Lung (tissue), 17 donors: ENCODE measurements at places on chromosomes 12 and 14. TPM values are rescaled to one million over a fixed set of nuclear protein-coding genes. Genes with fewer than 3 reads are reported as not detected.

The NGB gene
- not detected for polyA plus RNA-seq

GRCh38 chr14:77989441-77989991 is 180.7 kb upstream of the NRXN3 start:
- peak; percentile 9 for DNase-seq

GRCh38 chr14:69548566-69548965 is 26.1 kb downstream of the CCDC177 start:
- DNase-seq = no peak

The PHC1 gene
- 17.4 TPM for polyA plus RNA-seq

- no peak for DNase-seq
Measured at GRCh38 chr14:54702014-54702491, 135.1 kb downstream of the SAMD4A start.

GRCh38 chr14:99436247-99437180 is 44.1 kb downstream of the SETD3 start:
- DNase-seq = no peak

The IRAK4 gene
- 17.1 TPM for polyA plus RNA-seq

The CMA1 gene
- polyA plus RNA-seq = not detected

- no peak for DNase-seq
Measured at GRCh38 chr12:130746546-130746945, 30.4 kb upstream of the RIMBP2 start.

DNA sequence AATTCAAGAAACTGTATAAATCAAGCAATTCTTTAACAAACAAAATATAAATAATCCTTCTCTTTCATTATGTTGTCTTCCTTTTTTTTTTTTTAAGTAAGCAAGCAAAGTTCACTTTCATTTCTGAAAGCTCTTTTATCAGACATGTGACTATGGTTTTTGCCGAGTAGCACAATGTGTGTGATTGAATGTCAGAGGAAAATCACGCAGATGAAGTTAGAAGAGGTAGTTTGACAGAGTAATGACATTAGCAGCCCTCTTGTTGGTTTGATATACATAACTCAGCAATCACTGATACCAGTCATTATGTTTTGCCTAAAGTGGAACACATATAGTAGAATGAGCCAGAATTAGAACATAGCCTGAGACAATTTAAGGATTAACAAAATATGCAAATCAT is 19.0 kb downstream of the ALX1 start:
- no peak for DNase-seq

DNA sequence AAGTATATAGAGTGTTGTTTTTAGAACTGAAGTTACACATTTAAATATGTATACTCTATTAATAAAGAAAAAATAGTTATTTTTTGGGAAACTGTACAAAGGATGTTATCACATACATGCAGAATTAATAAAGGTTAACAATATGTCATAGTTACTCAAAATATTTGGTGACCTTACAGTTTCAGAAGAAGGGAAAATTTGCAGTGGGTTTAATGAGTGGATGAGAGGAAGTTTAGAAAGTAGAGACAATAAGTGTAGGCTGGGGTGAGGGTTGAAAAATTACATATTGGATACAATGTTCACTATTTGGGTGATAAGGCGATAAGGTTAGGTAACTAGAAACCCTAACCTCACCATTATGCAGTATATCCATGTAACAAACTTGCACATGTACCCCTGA is 13.5 kb downstream of the WNK1 start:
- no peak for DNase-seq

The DLK1 gene
- not detected for polyA plus RNA-seq

- no peak for DNase-seq
Measured at GRCh38 chr12:93008044-93008778, 79.1 kb upstream of the EEA1 start.

- no peak for DNase-seq
Measured at GRCh38 chr14:63290741-63291430, 27.8 kb downstream of the GPHB5 start.

The LARP4 gene
- 10.9 TPM for polyA plus RNA-seq

- no peak for DNase-seq
Measured at GRCh38 chr14:100419856-100420255, 96.7 kb downstream of the SLC25A47 start.

- DNase-seq = peak; percentile 45
Measured at GRCh38 chr12:51390891-51391282, 319 bp downstream of the GALNT6 start.

- DNase-seq = no peak
Measured at GRCh38 chr12:74722709-74723108, 185.1 kb downstream of the ATXN7L3B start.

GRCh38 chr14:102819747-102820330 is 42.6 kb downstream of the TRAF3 start:
- DNase-seq = peak; percentile 53

- DNase-seq = no peak
Measured at GRCh38 chr12:102958830-102959176, 1.3 kb downstream of the ASCL1 start.

The WSCD2 gene
- 0.08 TPM for polyA plus RNA-seq

- DNase-seq = no peak
Measured at GRCh38 chr12:90027041-90027440, 318.4 kb upstream of the ATP2B1 start.

The IFNG-AS1 gene
- not detected for polyA plus RNA-seq

DNA sequence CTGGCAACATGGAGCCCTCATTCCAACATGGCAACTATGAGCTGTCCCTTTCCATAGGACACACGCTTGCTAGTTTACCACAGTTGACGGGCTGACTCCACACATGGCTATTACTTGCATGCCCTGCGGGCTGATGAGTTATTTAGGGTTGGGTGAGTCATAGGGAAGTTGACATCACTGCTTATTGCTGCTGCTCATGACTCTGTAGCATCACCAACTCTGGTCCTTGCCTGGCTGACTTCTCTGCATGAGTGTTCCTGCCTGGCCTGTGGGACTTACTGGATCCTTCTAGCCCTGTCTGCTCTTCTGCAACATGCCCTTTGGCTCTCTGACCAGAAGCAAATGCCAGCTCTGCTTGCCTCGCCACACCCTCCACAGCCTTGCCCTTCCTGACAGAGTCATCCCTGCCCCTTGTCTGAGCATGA is 199.5 kb downstream of the ANO6 start:
- no peak for DNase-seq

DNA sequence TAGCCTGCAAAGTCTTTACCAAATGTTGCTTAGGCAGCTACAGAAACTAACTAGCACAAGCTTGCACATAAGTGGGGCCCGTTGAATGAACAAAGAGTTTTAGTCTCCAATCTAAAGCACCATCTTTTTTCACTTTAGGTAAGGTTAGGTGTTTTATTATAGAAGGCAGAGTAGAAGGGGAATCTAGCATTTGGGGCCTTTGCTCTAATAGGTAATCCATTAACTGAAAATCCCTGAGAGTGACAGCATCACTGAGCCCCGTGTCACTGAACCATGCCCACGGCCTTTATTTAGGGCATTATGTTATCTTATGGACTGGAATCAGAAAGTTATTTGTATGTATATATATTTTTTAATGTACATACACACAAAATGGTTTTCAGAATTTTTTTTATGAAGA is 25.1 kb downstream of the CPNE8 start:
- DNase-seq = no peak

The MYF5 gene
- not detected for polyA plus RNA-seq

The HNF1A gene
- polyA plus RNA-seq = 0.08 TPM

- no peak for DNase-seq
Measured at GRCh38 chr14:68775614-68776126, 17.2 kb downstream of the ZFP36L1 start.

The C1R gene
- polyA plus RNA-seq = 452 TPM

- no peak for DNase-seq
Measured at GRCh38 chr14:54450535-54450934, 9.4 kb upstream of the CNIH1 start.

DNA sequence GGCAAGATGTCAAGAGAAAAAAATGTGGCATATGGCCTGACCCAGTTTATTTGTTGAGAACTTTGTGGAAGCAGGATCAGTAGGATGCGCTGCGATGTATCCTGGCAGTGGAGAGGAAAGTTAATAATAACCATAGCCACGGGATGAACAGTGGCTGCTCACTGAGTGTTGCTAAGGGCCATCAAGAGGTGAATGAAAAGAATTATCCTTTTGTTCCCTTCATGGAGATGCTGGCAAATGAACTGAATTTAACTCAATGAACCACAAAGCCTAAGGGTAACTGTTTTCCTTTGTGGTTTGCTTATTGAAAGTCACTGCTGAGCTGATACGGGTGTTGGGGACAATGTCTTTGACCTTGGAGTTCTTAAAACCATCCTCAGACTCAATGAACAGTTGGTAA is 476.5 kb downstream of the APAF1 start:
- no peak for DNase-seq

DNA sequence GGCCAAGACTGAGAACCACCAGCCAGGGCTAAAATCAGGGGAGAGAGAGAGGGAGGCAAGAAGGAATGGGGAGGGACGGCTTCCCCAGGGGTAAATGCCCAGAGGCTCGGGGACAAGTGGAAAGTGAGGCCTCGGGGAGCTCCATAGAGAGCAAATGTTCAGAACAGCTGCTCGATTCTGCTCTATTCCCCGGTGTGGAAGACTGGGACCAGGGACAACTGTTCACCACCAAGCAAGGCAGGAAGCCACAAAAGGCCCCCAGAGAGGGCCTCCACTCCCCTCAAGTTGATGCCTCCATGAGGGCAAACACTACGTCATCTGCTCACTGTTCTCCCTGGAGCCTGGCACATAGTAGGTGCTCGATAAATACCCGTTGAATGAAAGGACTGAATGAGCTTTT is 53.5 kb downstream of the IRF2BPL start:
- no peak for DNase-seq

The FGF23 gene
- not detected for polyA plus RNA-seq

The PPP1R36 gene
- 1.2 TPM for polyA plus RNA-seq

The VWF gene
- 65.6 TPM for polyA plus RNA-seq

The RIC8B gene
- polyA plus RNA-seq = 3.3 TPM

- no peak for DNase-seq
Measured at GRCh38 chr12:8589679-8590078, 23.0 kb downstream of the AICDA start.

DNA sequence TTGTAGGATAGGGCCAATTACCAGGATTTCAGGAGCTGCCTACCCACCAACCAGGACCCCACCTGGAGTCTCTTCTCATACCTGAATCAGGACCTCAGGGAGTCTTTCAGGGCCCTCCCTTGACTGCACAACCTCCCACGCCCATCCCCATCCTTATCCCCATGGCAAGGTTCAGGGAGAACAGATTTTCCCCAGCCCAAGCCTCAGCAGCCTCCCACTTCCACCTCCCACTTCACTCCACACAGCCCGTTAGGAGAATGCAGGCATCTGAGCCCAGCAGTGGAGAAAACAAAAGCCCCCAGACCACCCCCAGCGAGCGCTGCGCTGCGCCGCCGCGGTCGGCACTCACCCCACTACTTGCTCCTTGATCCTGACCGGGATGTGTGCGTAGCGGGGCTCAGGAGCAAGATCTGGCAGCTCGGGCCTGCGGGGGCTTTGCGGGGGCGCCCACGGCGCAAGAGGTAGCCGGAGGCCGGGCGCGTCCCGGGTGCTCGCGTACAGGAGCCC is 1.4 kb downstream of the B4GALNT1 start:
- no peak for DNase-seq

The FBLN5 gene
- 43.1 TPM for polyA plus RNA-seq

GRCh38 chr14:31660191-31660590 is 99.0 kb downstream of the NUBPL start:
- no peak for DNase-seq

DNA sequence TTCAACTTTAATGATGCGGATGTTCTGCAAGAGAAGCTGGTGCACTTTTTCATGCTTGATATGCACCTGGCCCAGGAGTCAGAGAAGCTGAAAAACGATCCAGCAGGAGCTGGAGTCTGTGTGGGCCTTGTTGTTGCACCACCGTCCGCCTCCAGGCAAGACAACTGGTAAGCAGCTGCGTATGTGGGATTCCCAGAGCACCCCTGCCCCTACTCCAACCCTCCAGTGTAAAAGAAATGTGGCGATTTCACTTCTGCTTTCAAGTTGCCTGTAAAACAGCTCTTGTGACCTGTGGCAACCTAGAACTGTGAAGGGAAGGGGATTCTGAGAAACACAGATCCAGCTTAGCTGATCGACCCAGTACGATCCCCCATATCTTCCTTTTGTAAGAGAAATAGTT is 154.1 kb upstream of the PELI2 start:
- DNase-seq = no peak

DNA sequence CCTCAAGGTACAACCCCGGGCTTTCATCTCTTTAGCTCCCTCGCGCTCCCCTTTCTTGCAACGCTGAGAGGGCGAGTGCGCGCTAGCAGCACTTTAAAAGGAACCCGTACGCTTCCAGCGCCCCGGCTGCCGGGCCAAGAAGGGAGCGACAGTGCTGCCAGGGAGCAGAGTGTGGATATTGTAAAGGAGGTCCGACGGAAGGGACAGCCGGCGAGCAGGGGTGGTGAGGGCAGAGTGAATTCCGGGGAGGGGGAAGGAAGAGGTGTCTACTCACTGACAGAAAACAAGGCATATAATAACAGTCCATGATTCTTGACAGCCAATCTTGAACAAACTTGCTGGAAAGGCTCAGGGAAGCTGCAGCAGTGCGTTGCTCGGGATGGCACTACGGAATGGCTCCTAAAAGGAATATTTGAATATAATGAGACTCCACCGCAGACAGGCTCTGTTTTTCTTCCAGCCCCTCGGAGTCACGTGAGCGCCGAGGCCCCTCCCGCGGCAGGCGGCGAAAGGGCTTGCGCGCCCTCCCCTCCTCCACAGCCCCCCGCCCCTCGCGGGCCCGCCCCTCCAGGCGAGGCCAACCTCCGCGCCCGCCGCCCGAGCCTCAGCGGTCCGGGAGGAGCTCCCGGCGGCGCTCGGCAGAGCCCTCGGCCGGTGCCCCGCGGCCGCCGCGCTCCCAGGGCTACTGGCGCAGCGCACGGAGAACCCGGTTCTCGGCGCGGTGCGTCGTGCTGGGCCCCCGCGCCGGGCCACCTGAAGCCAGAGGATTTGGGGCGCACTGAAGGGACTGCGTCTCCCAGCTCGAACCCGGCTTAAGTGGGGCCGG is 3.4 kb downstream of the BMP4 start:
- DNase-seq = peak; percentile 96

The DRAM1 gene
- 64.5 TPM for polyA plus RNA-seq

The HOXC10 gene
- not detected for polyA plus RNA-seq

The TRMT61A gene
- polyA plus RNA-seq = 16.8 TPM

The AHNAK2 gene
- polyA plus RNA-seq = 8.1 TPM

- DNase-seq = no peak
Measured at GRCh38 chr12:125114365-125115141, 49.3 kb downstream of the AACS start.

- no peak for DNase-seq
Measured at GRCh38 chr14:61065656-61066055, 84.6 kb downstream of the SLC38A6 start.

The IGFBP6 gene
- 75.0 TPM for polyA plus RNA-seq

DNA sequence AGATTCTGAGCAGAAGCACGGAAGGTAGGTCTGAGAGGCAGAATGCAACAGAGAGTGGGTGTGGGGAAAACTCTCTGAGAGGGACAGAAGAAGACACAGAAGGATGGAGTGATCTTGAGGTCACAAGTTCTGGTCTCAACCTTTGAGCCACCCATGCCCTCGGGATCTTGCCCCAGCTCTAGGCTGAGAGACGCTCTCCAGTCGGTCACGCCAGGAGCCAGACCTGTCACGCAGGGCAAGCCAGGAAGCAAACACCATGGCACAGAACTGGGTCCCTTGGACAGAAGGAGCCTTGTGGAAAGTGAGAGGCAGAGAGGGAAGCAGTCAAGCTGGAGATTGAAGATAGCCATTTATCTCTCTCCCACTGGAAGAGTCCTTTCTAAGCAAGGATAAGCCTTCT is 79.0 kb downstream of the VWF start:
- no peak for DNase-seq

The GALNT16 gene
- polyA plus RNA-seq = 1.3 TPM
